Inflammatory macrophage (primary cell): ENCODE measurements at places on chromosomes 12 and 14.

- no peak for DNase-seq
These were observed 1523.2 kb upstream of the FLRT2 start for GRCh38 chr14:84006643-84007155.

DNA sequence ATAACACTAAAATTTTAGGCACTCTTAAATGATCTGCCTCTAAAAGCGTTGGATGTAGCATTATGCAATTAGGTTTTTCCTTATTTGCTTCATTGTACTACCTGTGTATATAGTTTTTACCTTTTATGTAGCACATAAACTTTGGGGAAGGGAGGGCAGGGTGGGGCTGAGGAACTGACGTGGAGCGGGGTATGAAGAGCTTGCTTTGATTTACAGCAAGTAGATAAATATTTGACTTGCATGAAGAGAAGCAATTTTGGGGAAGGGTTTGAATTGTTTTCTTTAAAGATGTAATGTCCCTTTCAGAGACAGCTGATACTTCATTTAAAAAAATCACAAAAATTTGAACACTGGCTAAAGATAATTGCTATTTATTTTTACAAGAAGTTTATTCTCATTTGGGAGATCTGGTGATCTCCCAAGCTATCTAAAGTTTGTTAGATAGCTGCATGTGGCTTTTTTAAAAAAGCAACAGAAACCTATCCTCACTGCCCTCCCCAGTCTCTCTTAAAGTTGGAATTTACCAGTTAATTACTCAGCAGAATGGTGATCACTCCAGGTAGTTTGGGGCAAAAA lies 4.1 kb downstream of the CDKN1B start:
- DNase-seq = no peak

DNA sequence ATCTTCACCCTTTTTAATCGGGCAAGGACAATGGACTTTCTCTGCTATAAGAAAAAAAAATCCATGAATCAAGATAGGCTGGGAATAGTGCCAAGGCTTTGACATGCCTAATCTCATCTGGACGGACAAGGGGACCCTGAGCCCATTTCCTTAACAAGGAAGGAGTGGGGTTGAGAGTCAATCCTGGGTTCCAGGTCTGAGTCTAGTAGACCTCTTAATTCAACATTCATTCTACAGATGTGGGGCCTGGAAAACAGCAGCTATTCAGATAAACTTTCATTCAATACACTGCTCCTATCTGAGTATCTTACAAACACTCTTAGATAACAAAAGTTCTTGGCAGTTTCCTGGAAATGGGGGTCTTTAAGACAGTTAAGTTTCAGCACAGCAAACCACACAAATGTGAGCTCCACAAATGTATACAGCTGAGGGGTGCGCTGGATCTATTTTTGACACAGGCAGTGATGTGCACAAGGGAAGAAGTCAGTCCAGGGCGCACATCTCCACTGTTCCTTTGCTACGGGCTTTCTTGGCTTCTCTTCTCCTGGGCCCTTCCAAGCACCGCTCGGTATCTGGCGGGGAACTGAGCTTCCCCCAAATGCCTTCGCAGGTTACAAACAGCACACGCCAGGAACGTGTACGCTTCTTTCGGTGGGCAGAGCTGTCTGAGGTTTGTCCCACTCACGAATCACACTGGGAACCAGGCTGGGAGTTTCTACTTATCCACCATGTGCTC lies 82.2 kb upstream of the GPR68 start:
- DNase-seq = no peak

GRCh38 chr14:64799555-64799954 lies 80.2 kb downstream of the SPTB start:
- no peak for DNase-seq

DNA sequence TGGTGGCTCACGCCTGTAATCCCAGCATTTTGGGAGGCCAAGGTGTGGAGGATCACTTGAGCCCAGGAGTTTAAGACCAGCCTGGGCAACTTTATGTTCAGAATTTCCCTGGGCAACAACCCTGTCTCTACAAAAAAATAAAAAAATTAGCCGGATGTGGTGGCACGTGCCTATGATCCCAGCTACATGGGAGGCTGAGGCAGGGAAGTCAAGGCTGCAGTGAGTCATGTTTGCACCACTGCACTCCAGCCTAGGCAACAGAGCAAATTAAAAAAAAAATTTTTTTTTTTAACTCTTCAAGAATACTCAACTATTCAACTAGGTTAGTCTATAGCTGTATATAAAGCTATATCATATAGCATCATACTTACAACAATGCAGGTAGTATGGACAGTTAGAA lies 113.0 kb downstream of the RALGAPA1 start:
- no peak for DNase-seq

- no peak for DNase-seq
These were observed 37.1 kb downstream of the MDM2 start for GRCh38 chr12:68844788-68845695.

DNA sequence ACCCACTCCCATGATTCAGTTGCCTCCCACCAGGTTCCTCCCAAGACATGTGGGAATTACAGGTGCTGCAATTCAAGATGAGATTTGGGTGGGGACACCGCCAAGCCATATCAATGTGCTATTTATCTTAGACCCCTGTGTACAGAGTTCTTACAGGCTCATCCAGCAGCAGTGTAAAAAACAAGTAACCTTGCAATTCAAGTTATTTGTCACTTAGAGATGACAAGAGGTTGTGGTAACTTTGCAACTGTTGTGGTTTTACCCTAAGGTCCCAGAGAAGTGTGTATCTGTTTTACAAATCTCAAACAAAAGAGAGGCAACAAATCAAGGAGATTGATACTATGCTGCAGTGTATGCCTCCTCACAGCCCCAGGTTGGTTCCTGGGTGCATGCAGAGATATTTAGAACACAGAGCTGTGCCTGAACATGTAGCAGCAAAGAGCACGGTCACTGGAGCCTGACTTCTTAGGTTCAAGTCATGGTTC lies 11.5 kb upstream of the HELB start:
- no peak for DNase-seq

GRCh38 chr12:48998497-48999353 lies 450 bp downstream of the DDN start:
- no peak for DNase-seq

DNA sequence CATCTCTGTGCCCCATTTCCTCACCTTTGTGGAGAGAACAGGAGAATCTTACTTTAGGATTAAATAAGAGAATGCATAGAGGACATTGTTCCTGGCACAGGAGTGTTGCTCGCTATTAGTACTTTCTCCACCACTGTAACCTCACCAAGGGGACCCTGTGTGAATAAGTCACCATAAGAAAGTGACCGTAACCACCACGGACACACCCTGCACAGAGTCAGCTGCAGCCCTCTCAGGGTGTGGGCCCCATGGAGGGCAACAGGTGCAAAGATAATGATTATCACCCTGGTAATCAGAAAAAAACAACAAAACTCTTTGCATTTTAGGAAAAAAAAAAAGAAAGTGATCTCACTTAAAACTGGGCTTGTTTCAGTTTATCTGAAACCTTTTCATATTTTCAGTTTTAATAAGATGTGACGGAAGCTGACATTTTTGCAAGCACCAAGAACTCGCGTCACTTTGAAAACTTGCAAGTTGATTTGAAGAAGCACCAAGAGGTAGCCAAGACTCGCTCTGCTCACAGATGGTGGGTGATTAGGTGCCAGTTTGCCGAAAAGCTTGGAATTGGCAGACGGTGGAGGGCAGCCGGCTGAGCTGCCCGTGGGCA lies 87.0 kb upstream of the VRK1 start:
- no peak for DNase-seq

GRCh38 chr12:102680304-102680703 lies 199.9 kb upstream of the IGF1 start:
- DNase-seq = no peak

DNA sequence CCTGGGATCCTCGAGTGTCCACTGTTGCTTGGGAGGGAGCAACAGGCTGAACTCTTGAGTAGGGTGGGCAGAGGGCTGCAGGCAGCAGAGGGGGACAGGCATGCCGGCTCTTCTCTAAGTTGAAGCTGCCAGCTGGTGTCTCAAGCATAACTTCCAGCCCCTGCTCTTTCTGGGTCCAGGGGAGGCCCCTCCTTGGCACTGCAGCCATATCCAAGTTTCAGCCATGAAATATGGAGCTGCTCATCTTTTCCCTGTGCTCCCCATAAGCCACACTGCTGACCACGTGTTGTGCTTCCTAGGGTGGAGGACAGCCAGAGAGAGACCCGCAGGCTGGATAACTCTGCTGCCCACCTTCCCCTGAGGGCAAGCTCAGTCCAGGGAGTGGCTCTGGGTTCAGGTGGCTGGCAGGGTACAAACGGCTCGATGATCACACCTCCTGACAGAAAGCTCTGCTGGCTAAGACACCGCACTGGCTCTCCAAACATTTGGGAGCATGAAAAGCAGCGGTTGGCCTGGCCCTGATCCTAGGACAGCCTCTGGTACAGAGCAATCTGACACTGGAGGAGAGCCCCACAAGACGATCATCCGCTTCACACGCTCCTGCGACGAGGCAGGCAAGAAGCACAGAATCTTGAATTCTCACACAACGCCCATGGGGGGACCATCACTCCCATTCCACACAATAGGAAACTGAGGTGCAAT lies 79.6 kb downstream of the PITPNM2 start:
- DNase-seq = no peak

DNA sequence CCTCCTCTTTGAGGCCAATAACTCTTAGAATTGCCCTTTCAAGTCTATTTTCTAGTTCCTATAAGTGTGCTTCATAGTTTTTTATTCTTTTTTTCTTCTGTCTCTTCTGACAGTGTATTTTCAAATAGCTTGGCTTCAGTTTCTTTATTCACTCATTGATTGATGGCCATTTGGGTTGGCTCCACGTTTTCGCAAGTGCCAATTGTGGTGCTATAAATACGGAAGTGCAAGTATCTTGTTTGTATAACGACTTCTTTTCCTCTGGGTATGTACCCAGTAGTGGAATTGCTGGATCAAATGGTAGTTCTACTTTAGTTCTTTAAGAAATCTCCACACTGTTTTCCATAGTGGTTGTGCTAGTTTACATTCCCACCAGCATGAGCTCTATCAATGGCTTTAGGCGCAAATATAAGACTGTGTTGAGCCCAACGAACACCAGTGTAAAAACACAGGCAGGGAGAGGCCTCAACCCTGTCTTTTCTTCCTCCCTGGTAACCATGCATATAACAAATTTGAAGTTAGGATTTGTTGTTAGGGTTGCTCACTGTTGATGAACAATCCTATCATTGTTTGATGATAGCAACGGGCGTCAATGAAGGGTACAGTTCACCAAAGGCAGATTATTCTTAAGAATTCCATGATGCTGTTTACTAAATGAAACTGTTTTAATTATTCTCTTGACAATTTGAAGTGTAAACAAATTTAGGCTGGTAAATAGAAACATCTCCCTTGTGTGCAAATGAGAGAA lies 13.3 kb upstream of the LMNTD1 start:
- DNase-seq = no peak

DNA sequence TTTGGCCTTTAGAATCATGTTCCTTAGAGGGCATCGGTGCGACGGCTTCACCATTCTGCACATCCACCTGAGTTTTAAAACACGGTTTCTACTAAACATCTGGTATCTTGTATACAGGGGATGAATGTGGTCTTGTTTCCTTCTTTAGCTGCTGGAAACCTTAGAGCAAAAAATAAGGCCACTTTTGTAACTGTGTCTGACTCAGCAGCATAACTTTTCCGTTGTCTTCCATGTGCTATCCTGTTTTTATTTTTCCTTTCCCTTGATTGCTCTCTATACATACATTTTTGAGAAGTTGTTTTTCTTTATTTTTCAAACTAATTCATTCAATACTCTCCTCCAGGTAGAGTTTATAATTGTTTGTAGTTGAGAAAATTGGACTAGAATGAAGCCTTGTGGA lies 108.8 kb upstream of the PCED1B start:
- DNase-seq = no peak

- no peak for DNase-seq
These were observed 201.0 kb upstream of the DIO3 start for GRCh38 chr14:101360054-101360911.

DNA sequence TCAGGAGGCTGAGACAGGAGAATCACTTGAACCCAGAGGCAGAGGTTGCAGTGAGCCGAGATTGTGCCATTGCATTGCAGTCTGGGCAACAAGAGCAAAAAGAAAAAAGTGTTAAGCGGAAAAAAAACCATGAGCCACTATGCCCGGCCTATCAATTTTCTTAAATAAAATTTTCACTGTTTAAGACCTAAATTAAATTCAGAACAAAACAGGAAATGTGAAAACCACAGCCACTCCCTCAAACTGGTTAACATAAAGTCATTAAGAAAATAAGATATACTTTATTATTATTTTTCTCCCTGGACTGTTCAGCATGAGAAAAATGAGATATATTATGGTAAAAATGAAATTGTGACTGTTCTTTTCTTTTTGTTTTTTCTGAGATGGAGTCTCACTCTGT lies 44.6 kb upstream of the GCH1 start:
- no peak for DNase-seq

- no peak for DNase-seq
These were observed 198.5 kb downstream of the PTPRO start for GRCh38 chr12:15520844-15521243.

DNA sequence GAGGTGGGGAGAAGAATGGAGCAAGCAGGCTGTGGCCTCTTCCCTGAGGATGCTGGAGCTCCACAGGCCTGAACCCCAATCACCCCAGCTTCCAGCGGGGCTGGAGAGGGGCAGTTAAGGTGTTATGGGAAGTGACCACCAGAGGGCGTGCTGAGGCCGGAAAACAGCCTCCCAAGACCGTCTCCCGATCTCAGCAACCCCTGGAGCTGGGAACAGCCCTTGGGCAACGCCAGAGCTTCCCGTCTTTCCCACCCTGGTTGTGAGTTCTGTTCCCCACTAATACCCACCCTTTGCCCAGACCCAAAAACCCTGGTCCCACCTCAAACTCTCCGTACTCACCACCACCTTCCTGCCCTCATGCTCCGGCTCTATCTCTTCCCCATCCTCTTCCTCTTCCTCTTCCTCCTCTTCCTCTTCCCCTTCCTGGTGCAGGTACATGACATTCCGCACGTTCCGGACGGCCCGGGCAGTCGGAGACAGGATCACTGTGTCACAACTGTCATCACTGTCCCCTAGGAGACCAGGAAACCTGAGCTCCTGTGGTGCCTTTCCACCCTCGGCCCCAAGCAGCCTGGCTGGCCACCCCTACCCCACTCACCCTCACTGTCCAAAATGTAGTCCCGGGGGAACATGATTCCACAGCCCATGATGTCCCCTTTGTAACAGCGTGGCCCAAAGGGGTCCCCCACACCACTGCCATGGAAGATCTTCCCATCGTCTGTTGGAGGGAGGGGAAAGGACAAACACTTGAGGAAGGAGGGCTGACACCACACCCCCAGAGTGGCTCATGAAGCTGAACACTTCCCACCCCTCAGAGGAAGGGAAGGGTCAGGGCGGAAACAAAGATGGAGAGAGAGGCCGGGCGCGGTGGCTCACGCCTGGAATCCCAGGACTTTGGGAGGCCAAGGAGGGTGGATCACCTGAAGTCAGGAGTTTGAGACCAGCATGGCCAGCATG lies 12.9 kb downstream of the SPRYD3 start:
- DNase-seq = peak; percentile 69

GRCh38 chr12:78864403-78864869 lies at the start of gene SYT1:
Gene SYT1 (plus strand): TSS chr12:78864774.
- DNase-seq = no peak

GRCh38 chr14:86414146-86414545 lies 884.2 kb downstream of the FLRT2 start:
- no peak for DNase-seq

GRCh38 chr14:105065280-105066228 lies at the start of gene GPR132:
Gene GPR132 (minus strand): TSS chr14:105065430. CDS start chr14:105055420, 10,010 bp downstream.
- peak; percentile 78 for DNase-seq
